ENCODE measurements at places on chromosomes 3 and 15.
A peak's percentile ranks its signal among the peaks of the same experiment; 100 is the strongest.

DNA sequence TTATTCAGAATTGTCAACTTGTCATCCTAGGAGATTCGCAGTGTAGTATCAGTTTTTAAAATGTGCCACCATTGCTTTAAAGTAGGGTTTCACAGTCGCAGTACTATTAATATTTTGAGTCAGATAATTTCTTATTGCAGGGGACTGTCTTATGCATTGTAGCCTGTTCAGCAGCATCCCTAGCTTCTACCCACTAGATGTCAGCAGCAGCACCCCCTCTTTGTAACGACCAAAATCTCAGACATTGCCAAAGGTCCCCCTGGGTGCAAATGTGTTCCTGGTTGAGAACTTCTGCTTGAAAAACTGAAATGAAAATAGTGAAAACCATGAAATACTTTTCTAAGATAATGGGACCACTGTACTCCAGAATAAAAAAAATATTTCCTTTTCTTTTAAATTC, 474.8 kb downstream of the CNTN3 start:
- DNase-seq: no peak

GRCh38 chr3:98744283-98744682, 18.9 kb upstream of the ST3GAL6 start:
- DNase-seq: no peak

- DNase-seq: peak; percentile 56
Observed at GRCh38 chr15:89129123-89129815, 41.0 kb downstream of the ABHD2 start.

DNA sequence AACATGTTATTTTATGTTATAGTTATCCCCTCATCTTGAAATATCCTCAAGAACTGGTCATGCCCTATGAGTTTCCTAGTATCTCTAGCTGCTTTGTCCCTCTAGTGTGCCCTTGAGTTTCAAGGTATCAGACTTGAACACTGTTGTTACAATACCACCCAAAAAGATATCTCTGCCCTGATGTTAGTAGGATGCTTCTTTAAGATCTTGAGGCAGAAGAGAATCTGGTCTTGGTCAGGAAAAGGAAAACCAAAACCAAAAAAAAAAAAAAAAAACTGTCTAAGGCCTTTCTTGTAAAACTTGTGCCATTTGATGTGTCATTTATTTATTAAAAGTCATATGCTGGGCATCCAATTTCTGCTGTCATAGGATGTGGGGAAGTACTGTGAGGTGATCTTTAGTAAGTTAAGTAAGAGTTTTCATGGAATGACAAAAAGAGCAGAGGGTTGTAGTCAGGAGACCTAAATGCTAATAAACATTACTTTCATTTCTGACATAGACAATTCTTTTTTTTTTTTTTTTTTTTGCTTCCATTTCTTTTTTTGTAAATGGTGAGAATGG, 229.7 kb downstream of the NECTIN3 start:
- DNase-seq: no peak

DNA sequence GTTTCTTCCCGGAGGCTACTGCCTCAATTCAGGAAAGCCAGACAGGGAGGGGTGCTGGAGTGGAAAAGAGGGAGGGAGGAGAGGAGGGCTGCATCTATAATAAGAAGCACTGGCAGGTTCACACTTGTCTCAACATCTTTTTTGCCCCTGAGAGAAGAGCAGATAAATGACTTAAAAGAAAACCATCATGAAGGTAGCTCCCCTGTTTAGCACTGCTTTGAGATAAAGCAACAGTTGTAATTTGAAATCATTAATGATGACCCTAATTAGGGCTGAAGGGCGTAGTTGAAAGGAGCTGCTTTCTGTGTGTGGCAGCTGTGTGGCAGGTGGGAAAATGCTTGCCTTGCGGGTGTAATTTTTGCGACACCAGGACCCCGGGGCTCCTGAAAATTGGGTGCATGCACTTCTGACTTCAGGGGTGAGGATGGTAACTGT, 222.8 kb upstream of the IL12A start:
- no peak for DNase-seq
